ENCODE measurements at places on chromosomes 13 and 19. TPM values are rescaled to one million over a fixed set of nuclear protein-coding genes. Genes with fewer than 3 reads are reported as not detected.

GRCh38 chr19:44308011-44308410, 3.2 kb upstream of the ZNF235 start:
- H3K36me3 ChIP-seq, result no peaks in the 10 kb centered on the region
- no peak overlapping the region for H3K4me3 ChIP-seq
- DNase-seq, result no peak

The TTC9B gene
- total RNA-seq, result not detected

The EPSTI1 gene
- 4.5 TPM for total RNA-seq

- H3K4me1 ChIP-seq, result no peaks in the 10 kb centered on the region
- no peaks in the 10 kb centered on the region for H3K36me3 ChIP-seq
- no peak overlapping the region for H3K4me3 ChIP-seq
- H3K27ac ChIP-seq, result no peak overlapping the region
- no peak for DNase-seq
- no peaks in the 10 kb centered on the region for H3K27me3 ChIP-seq
Observed at GRCh38 chr19:17625043-17625442, 63.1 kb downstream of the UNC13A start.

DNA sequence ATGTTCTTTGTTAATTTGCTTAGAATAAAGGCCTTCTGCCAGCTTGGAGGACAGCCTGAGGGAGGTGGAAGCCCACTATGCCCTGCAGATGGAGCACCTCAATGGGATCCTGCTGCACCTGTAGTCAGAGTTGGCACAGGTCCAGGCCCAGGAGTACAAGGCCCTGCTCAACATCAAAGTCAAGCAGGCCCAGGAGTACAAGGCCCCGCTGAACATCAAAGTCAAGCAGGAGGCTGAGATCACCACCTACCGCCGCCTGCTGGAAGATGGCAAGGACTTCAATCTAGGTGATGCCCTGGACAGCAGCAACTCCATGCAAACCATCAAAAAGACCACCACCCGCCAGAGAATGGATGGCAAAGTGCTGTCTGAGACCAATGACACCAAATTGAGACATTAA, 41.7 kb downstream of the ZNF85 start:
- H3K36me3 ChIP-seq, result no peaks in the 10 kb centered on the region
- H3K27ac ChIP-seq, result no peak overlapping the region
- H3K27me3 ChIP-seq, result no peaks in the 10 kb centered on the region

- no peak for DNase-seq
- H3K27me3 ChIP-seq, result no peaks in the 10 kb centered on the region
- peaks cover 64% of the 10 kb centered on the region for H3K4me1 ChIP-seq
Observed at GRCh38 chr13:40205771-40206240, 460.6 kb downstream of the FOXO1 start.

DNA sequence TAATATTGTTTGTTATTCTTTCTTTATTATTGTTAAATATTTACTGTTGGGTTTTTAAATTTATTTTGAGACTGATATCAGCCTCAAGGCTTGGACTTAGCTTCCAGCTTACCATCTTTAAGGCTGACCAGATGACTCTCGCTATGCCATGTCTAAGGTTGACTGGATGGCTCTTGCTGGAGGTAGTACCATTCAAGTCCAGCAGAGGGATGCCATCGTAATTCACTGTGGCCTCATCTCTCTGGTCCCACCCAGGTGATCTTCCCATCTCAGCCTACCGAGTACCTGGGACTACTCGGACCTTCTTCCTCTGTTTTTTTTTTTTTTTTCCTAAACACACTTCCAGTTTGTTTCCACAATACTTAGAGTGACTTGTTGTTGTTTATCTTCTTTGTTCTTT, 41.7 kb upstream of the ZNF91 start:
- no peak for DNase-seq
- no peaks in the 10 kb centered on the region for H3K27me3 ChIP-seq
- no peaks in the 10 kb centered on the region for H3K4me1 ChIP-seq
- no peak overlapping the region for H3K27ac ChIP-seq

DNA sequence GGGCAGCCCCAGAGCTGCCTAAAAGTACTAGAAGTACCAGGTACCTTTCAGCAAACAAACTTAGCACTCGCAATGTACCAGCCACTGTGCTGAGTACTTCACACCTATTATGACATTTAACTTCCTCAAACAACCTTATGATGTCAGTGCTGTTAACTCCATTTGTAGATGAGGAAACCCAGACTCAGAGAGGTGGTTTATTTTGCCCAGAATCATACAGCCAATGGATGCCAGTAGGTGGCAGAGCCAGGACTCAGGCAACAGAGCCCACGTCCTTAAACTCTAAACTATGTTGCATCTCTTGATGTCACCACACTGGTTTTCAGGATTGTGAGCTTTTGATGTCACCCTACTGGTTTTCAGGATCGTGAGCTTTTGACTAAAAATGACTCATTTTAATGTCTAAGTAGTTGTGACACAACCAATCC, 78.9 kb downstream of the FLT1 start:
- H3K27ac ChIP-seq, result no peak overlapping the region
- H3K4me1 ChIP-seq, result no peaks in the 10 kb centered on the region
- H3K36me3 ChIP-seq, result no peaks in the 10 kb centered on the region
- H3K27me3 ChIP-seq, result no peaks in the 10 kb centered on the region
- DNase-seq, result no peak
- H3K4me3 ChIP-seq, result no peak overlapping the region

- H3K36me3 ChIP-seq, result no peaks in the 10 kb centered on the region
- H3K4me1 ChIP-seq, result no peaks in the 10 kb centered on the region
- DNase-seq, result no peak
- H3K27me3 ChIP-seq, result no peaks in the 10 kb centered on the region
Observed at GRCh38 chr13:34076943-34077703, 259.2 kb downstream of the RFC3 start.

DNA sequence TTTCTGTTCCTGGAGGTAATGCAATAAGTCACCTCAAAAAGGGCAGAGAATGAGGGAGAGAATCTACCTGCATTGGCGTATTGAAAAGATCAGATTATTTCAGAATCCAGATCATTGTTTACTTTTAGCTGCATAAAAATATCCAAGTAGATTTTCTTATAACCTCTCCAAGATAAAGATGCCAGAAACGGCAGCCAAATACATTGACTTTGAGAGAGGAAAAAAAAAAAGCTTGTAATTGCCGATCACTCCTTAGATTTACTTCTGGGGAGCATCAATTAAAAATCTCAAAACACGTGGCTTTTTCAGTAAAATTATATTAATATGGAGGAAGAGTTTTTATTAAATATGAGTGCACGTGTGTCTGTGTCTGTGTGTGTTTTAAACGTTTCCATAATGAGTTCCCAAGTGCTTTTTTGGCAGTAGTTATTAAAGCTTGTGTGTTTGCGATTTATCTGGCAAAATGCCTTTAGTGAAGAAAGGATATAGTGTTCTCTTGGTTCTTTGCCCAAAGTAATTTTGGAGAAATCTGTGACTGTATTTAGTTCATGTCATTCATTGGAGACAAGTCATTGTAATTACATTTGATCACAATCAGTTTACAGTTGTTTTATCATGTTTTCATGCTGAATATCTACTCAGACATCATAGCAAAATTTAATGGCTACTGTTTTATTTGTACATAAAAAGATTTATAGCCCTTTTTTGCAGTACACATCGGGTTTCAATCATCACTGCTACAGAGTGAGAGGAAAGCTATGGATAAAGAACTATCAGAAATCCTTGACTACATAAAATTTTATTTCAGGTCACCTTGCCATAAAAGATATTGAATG, 176.1 kb downstream of the TM9SF2 start:
- H3K27ac ChIP-seq, result no peak overlapping the region
- no peak for DNase-seq

The SSBP4 gene
- 111 TPM for total RNA-seq

The HAUS8 gene
- 36.4 TPM for total RNA-seq

- no peak for DNase-seq
- H3K36me3 ChIP-seq, result no peaks in the 10 kb centered on the region
- no peaks in the 10 kb centered on the region for H3K4me1 ChIP-seq
- H3K27ac ChIP-seq, result no peak overlapping the region
Observed at GRCh38 chr13:102571075-102571474, 25.7 kb upstream of the TPP2 start.

DNA sequence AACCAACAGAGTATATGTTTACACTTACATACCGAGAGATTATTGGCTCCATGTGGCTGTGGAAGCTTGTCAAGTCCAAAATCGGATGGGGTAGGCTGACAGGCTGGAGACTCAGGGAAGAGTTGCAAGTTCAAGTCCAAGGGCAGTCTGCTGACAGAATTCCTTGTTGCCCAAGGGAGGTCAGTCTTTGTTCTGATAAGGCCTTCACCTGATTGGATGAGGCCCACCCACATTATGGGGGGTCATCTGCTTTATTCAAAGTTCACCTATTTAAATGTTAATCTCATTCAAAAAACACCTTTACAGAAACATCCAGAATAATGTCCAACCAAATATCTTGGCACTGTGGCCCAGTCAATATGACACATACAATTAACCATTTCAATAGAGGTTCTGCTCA, 452.4 kb downstream of the KLF12 start:
- no peaks in the 10 kb centered on the region for H3K27me3 ChIP-seq
- H3K27ac ChIP-seq, result no peak overlapping the region

GRCh38 chr13:43058831-43059230, 35.4 kb downstream of the DNAJC15 start:
- H3K27ac ChIP-seq, result no peak overlapping the region
- no peaks in the 10 kb centered on the region for H3K36me3 ChIP-seq
- H3K4me3 ChIP-seq, result no peak overlapping the region
- peaks cover 40% of the 10 kb centered on the region for H3K4me1 ChIP-seq

GRCh38 chr13:112725346-112726015, 35.6 kb downstream of the ATP11A start:
- no peaks in the 10 kb centered on the region for H3K36me3 ChIP-seq
- H3K27me3 ChIP-seq, result no peaks in the 10 kb centered on the region
- no peak overlapping the region for H3K27ac ChIP-seq
- H3K4me3 ChIP-seq, result no peak overlapping the region

GRCh38 chr13:42275098-42275471, 3.1 kb downstream of the AKAP11 start:
- no peak for DNase-seq
- H3K4me3 ChIP-seq, result no peak overlapping the region
- no peaks in the 10 kb centered on the region for H3K36me3 ChIP-seq
- H3K4me1 ChIP-seq, result peaks cover 49% of the 10 kb centered on the region

DNA sequence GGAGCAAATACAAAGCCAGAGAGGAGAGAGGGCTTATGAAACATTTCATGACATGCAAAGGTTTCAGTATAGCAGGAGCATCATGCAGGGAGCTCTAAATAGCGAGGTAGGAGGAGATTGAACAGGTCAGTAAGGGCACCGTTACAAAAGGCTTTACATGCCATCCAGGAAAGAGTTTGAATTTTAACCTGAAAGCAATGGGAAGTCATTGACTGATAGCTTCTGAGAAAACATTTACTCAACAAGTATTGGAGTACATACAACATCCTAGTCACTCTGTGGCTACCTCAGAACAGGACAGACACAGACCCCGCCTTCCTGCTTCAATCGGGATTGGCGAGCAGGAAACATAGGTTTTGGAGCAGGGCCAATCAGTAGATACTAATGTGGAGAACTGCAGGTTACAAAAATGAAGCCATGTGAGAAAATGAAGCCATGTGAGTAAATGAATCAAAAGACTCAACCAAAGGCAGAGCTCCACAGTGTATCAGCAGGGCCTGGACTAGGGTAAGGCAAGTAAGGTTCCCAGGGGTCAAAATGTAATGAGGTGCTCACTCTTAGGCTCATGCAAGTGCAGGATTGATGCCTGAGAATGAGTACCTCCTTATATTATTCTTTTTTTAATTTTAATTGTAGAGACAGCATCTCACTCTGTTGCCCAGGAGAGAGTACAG, 46.8 kb upstream of the FNDC3A start:
- H3K27ac ChIP-seq, result no peak overlapping the region
- no peak overlapping the region for H3K4me3 ChIP-seq
- H3K4me1 ChIP-seq, result no peaks in the 10 kb centered on the region
- H3K27me3 ChIP-seq, result no peaks in the 10 kb centered on the region

DNA sequence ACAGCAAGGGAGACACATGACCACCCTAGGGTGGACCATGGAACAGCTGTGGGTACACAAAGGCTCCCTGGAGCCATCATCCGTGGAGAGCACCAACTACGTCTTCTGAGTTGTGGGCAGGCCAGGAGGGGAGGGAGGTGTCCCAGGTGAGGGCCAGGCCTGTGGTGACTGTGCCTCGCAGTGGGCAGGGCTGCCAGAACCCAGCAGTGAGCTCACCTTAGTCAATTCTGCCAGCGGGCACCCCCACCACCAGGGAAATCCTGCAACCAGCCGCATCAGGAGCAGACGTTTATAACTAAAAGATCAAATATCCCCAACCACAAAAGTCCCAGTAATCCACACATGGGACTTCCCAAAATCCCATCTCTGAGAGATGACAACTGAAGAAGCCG, 19.6 kb downstream of the ELL start:
- H3K4me3 ChIP-seq, result no peak overlapping the region
- no peaks in the 10 kb centered on the region for H3K27me3 ChIP-seq
- H3K27ac ChIP-seq, result no peak overlapping the region
- H3K4me1 ChIP-seq, result peaks cover 97% of the 10 kb centered on the region
- DNase-seq, result no peak

The ZNF541 gene
- total RNA-seq, result 0.44 TPM

GRCh38 chr13:26037302-26037701, 14.5 kb downstream of the SHISA2 start:
- H3K4me3 ChIP-seq, result no peak overlapping the region
- H3K27me3 ChIP-seq, result no peaks in the 10 kb centered on the region
- no peaks in the 10 kb centered on the region for H3K4me1 ChIP-seq
- no peak overlapping the region for H3K27ac ChIP-seq
- no peaks in the 10 kb centered on the region for H3K36me3 ChIP-seq

DNA sequence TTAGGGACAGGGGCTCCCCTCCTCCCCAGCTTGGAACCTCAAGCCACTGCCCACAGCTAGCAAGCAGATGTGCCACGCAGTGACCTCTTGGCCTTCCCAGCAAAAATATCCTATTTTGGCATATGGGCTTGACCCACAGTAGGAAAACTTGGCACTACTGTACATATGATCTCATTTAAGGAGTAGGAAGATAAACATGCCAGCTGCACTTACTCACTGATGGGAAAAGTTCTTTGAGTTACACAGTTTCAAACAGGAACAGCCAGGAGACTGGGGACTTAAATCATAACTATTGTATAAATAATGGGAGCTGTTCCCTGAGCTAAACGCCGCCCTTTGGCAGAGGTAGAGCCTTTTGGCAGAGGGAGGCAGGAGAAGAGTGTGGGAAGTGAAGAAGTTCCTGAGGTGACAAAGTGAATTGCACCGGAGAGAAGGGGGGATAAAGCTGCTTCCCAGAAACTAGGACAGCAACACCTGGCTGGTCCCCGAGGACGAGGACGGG, 6.1 kb downstream of the SACS start:
- no peak overlapping the region for H3K4me3 ChIP-seq
- no peak overlapping the region for H3K27ac ChIP-seq
- H3K4me1 ChIP-seq, result no peaks in the 10 kb centered on the region
- no peaks in the 10 kb centered on the region for H3K27me3 ChIP-seq
- DNase-seq, result no peak
